ENCODE measurements at places on chromosomes 2 and 18.

DNA sequence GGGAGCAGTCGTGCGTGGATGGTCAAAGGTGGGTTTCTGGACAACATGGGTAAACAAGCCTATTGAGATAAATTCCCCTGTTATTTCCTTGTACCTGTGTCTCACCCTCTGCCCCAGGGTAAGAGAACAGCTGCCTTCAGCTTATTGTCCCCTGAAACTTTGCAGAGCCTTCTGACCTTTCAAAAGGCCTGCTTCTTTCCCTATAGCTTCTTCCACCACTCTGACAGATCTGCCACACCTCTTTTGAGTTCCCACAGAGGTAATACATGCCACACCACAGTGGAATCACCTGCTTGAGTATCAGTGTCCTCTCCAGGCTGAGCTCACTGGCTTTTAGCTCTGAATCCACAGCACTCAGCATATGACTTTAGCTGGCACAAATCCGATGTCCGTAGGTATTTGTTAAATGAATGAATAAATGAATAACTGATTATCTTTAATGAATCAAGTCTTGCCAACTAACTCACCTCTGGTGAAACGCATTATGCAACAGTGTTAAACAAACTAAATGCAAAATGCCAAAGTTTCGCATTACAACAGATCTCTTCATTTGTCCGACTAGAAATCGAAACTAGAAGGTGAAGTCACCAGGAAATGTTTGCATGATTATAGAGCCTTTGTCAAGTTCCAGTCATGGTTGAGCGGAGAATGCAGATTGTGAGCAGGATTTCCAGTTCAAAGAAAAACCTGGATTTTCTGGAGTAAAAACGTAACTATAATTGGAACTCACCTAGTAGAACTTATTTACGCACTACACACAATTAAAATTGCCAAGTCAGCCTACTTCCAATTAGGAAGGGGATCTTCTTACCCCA, 16.4 kb downstream of the DYNAP start:
- peak; percentile 37 for DNase-seq

GRCh38 chr2:166373951-166374350, 1.8 kb downstream of the SCN9A start:
- DNase-seq = no peak

DNA sequence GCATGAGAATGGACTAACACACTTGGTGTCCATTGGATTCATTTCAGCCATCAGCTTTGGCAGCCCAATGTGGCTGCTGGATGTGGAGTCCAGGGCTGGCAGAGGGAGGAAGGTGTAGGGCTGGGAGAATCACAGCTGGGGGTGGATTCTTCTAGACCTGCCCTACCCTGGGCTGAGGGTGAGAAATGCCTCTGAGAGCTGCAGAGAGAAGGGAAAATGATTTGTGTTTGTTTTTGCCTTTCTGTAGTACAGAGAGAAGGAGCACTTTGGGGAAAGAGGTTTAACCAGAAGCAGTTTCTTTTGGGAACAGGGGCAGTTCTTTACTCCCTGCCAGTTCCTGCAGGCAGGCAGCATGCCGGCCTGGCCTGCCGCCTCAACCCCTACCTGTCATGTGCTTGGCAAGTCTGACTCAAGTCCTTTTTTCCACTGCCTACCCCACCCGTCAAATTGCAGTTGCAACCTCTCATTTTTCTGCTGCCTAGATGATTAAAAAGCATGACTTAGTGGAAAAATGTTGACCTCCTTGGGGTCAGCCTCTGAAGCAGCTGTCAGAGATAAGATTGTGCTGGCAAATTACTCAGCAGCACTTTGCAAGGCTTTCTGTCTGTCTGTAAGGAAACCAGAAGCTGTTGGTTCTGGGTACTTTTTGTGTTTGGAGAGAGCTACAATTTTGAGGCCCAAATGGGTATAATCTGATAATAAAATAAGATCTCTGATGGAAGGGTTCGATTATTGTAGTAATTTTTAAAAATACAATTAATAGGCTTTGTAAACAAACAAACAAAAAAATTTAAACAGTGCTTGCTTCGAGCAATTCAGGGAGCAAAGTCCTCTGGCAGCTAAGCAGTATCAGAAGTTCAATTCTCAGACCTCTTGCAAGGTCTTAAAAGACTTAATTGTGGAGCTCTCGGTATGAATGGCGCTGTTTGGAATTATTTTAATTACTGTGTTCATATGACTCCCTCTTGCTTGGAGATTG, 21.7 kb downstream of the LBH start:
- no peak for DNase-seq

DNA sequence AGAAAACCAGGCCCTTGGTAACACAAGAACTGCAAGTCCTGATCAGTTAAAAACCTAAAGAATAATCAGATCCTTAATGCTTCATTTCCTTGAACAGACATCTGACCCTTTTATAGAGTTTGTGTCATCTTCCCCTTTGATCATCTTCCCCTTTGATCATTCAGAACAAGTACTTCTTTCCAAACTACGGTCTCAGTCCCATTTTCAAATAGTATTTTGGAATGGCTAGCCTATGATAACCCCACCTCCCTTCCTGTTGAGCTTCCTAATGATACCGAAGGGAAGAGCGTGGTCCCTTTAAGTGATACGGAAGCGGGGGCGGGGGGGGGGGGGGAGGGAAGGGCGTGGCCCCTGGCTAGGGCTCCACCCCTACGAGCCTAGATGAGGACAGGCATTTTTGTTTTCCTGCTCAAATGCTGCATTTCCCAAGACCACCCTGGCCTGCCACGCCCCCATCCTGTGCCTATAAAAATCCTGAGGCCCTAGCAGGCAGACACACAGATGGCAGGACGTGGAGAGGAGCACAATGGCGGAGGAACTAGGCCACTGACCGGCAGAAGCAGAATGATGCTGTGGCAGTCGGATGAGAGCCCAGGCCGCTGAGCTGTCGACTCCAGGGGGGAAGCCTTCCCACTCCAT, 24.1 kb upstream of the CHRNA1 start:
- DNase-seq = no peak

DNA sequence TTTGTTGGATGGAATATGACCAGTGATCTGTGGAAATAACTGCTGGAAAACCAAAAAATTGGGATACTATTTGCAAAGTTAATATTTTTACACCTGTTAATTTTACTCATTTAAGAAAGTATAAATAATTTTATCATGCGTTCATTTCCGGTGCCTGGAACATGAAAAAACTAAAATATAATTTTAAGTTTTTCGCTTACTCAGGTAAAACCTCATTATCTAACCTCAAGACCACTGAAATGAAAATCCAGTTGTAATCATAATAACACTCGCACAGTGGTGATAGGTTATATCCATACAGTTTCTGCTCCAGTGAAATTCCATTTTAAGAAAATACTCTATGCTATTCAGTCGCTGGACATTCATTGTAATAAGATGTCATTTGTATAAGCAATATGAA, 517.9 kb downstream of the DPP10 start:
- DNase-seq = no peak

GRCh38 chr18:21449367-21450290, 150.9 kb downstream of the ESCO1 start:
- no peak for DNase-seq

DNA sequence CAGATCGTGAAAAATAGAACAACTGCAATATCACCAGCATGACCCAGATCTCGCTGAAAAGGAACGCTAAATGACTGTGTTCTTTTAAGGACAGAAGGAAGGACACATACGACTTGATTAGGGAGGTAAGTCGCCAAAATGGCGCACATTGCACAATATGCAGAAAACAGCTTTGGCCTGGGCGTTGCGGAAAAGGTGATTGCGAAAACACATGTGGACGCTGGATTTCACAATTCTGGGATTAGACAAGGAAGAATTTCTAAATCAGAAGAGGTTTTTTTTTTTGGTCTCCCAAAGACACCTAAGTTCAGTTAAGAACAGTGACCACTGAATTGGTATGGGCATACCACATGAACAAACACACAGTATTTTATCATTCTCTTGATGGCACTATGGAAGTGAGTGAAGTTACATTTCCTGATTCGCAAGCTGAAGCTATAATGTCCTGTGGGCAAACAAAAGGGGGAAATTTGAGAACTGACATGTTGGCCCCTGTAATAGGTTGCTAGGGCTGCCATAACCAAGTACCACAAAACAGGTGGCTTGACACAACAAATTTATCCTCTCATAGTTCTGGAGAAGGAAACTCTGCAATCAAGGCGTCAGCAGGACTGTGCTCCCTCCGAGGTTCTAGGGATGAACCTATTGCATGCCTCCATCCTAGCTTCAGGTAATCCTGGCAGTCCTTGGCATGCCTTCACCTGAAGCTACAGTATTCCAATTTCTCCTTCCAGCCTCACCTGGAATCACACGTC, 25.8 kb upstream of the ERICH2 start:
- DNase-seq = no peak

GRCh38 chr18:44309185-44309584, 371.5 kb upstream of the SETBP1 start:
- DNase-seq = no peak

DNA sequence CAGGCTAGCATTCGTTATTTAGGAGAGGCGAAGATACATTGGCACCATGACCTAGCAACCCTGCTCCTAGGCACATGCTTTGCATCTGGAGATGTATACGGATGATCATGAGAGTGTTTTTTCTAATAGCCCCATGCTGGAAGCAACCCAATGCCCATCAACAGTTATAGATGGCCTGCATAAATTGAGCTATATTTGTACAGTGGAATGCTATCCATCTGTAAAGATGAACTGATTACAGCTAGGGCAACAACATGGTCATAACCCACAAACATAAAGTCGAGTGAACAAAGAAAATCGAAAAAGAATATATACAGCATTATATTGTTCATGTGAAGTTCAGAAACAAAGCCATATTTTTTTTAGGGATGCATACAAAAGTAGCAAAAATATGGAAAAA, 20.6 kb upstream of the CHRNA1 start:
- no peak for DNase-seq

DNA sequence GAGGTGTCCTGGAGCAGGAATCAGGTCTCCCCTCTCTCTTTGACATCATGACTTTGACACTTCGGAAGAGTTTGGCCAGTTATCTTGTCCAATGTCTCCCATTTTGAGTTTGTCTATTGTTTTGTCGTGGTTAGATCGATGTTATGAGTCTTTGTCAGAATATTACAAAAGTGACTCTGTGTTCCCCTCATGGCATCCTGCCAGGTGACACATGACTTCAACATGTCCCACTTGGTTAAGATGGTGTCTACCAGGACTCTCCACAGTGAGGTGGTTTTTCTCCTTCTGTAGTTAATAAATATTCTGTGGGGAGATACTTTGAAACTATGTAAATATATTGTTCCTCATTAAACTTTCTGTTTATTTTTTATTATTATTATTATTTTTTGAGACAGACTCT, 76.6 kb upstream of the BZW1 start:
- DNase-seq = no peak

Data from NCI-H774 (cell line).